ENCODE measurements at places on chromosomes 1 and 21. TPM values are rescaled to one million over a fixed set of nuclear protein-coding genes. Genes with fewer than 3 reads are reported as not detected.

ITGB2 gene
- total RNA-seq = 0.65 TPM

SLC25A24 gene
- total RNA-seq = 44.5 TPM

GPR37L1 gene
- total RNA-seq = not detected

SFN gene
- 0.42 TPM for total RNA-seq

TLCD4 gene
- total RNA-seq = 0.51 TPM

CCDC17 gene
- 3.6 TPM for total RNA-seq

S100A13 gene
- total RNA-seq = 255 TPM

NTRK1 gene
- not detected for total RNA-seq

CFH gene
- 19.3 TPM for total RNA-seq

MPZ gene
- total RNA-seq = 2.0 TPM

TIAM1 gene
- total RNA-seq = 0.83 TPM

FBXO2 gene
- 0.88 TPM for total RNA-seq

KLHDC9 gene
- 1.4 TPM for total RNA-seq

QSOX1 gene
- 257 TPM for total RNA-seq

PADI4 gene
- not detected for total RNA-seq

CD1E gene
- total RNA-seq = not detected

PDIK1L gene
- 5.6 TPM for total RNA-seq

OR2AK2 gene
- not detected for total RNA-seq

SEC16B gene
- total RNA-seq = 0.44 TPM
